ENCODE measurements at places on chromosomes 11 and 22.
A peak's percentile ranks its signal among the peaks of the same experiment; 100 is the strongest.

DNA sequence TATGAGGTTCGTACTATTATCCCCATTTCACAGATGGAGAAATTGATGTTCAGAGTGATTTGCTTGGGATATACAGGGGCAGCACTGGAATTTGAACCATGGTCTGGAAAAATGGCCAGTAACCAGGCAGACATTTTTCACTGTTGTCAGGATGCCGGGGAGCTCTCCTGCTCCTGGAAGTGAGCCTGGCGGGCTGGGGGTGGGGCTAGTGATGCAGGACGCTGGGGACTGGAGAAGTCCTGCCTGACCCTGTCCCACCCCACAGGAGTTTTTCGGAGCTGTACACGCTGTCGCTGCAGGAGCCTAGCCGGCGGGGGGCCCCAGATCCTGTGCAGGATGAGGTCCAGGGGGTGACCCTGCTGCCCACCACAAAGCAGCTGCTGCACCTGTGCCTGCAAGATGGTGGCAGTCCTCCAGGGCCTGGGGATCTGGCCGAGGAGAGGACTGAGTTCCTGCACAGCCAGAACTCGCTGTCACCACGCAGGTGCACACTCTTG is 11.1 kb downstream of the SIPA1 start:
- no peak for DNase-seq

- no peak for DNase-seq
Measured at GRCh38 chr11:121625777-121626506, 173.2 kb upstream of the SORL1-AS1 start.

- no peak for DNase-seq
Measured at GRCh38 chr11:33507967-33508366, 192.7 kb downstream of the C11orf91 start.

- peak; percentile 13 for DNase-seq
Measured at GRCh38 chr11:67286621-67287333, 2.3 kb upstream of the ANKRD13D start.

- no peak for DNase-seq
Measured at GRCh38 chr11:103789952-103790351, 246.5 kb upstream of the DDI1 start.

DNA sequence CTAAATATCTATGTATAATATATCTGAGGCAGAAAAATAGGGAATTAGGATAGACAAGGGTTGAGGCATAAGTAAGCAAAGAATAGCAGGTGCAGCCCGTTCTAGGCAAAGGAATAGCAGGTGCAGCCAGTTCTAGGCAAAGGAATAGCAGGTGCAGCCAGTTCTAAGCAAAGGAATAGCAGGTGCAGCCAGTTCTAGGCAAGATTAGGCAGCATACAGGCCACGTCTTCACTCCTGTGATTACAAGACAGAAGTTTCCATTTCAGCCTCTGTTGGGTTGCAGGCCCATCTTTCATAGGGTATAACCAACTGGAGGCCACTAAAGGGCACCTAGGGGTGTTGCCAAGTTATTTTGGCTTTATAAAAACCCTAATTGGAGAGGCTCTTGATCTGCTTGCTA is 28.8 kb upstream of the CHORDC1 start:
- no peak for DNase-seq

DNA sequence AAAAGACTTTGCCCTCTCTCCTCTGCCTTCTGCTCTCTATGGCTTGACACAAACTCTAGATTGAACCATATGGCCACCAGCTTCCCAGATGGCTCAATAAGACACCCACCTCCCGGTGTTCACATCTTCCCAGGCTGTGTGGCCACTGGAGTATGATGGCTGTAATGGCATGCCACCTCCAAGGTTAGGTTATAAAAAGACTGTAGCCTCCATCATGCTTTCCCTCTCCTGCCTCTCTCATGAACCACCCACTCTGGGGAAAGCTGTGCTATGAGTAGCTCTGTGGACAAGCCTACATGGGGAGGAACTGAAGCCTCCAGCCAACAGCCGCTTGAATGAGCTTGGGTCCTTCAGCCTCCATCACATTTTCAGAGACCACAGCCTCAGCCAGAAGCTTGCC is 479.2 kb downstream of the MIAT start:
- no peak for DNase-seq

GRCh38 chr11:93921695-93922468 is 71.5 kb upstream of the VSTM5 start:
- DNase-seq = peak; percentile 1

DNA sequence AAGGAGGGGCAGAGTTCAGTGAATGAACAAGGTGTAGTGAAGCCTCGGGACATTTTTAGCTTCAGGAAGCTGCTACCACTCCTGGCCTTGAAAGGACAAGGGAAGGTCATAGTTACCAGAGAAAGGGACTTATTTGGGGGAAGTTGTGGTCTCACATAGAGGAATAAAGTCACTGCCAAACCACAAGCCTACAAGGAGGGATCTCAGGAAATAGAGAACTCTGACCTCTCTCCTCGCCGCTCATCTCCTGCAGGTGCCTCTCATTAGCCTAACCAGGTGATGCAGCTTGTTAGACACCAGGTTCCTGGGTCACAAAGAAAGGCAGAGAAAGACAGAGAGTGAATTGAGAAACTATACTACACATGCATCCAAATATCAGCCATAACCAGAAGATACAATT is 14.3 kb upstream of the TOLLIP start:
- DNase-seq = no peak

DNA sequence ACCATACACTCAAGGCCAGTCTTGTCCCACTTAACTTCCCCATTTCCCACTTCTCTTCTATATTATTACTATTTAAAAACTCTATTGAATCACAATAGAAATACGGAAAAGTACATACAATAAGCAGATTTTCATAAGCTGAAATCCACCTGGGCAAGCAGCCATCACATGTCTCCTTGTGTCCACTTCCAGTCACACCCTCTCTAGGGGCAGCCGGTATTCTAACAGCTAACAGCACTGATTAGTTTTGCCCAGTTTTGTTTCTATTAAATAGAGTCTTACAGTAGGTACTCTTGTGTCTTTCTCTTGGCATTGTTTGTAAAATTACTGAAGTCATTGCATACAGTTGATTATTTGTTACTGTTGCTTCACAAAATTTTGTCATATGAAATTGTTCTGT is 37.8 kb downstream of the PPP6R3 start:
- no peak for DNase-seq

DNA sequence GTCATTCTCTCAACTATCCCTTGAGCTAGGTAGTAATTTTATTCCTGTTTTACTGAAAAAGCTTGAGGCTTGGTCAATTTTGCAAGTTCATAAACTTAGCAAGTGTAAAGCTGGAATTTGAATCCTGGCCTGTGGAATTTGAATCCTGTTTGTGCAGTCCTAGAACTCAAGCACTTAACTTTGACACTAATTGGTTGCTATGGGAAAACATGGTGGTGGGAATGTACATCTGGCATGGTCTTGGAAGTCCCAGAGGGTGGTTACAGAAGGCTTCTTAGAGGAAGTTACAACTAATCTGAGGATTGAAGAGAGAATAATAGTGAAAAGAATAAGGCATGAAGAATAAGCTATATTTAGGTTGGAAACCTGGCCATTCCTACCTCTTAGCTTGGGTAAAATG is 66.5 kb upstream of the LIN7C start:
- DNase-seq = no peak

- no peak for DNase-seq
Measured at GRCh38 chr22:48660790-48661740, 1166.6 kb downstream of the BRD1 start.

DNA sequence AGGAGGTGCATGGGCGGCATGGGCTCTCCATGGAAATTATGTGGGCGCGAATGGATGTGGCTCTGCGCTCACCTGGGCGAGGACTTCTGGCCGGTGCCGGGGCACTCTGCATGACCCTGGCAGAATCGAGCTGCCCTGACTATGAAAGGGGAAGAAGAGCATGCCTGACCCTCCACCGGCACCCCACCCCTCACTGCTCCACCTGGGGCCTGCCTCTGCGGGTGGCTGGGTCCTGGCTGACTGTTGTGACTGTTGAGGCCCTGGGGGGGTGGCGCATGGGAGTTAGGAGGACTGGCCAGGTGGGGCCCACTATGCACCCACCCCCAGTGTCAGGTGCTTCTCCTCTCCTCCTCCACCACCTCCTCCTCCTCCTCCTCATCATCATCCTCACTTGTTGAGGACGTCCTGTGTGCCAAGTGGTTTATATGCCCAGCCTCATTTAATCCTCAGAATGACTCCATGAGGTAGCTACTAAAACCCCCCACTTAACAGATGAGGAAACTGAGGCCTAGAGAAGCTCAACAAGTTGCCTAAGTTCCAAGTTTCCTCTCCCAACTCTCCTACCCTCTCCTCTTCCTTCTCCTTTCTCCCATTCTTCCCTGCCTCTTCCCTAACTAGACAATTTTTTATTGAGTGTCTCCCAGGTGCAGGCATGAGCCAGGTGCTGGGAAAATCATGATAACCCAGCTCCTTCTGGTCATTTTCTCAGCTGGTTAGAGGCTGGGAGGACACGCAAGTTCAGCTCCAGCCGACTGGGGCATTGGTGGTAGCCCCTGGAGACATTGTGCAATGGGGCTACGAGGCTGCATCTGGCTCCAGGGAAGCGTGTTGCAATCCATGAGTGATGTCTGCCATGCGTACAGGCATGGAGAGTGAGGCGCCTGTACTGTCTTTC is 2.3 kb downstream of the MYEOV start:
- DNase-seq = no peak

DNA sequence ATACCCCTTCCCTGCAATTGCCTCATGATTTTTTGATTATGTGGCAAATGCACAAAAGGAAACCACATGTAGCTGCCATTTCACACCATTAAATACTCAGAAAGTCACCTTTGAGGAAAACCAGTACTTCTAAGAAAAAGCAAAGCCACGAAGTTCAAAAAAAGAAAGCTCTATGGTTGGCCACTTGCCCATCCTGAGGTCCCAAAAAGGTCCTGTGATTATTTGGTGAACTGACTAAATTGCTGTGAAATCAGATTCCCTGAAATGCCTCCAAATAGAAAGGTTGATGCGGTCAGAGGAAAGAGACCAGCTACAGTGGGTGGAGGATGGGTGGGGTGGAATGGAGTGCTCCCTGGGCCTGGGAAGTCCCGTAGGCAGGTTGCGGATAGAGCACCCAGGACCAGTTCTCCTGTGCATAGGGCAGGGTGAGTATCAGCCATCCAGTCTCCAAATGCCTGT is 26.9 kb downstream of the MRPL16 start:
- DNase-seq = peak; percentile 26

All from activated naive CD8-positive, alpha-beta T cell treated with anti-CD3 and anti-CD28 coated beads for 36 hours (primary cell).